ENCODE measurements at places on chromosomes 12 and 14.
A peak's percentile ranks its signal among the peaks of the same experiment; 100 is the strongest.

DNA sequence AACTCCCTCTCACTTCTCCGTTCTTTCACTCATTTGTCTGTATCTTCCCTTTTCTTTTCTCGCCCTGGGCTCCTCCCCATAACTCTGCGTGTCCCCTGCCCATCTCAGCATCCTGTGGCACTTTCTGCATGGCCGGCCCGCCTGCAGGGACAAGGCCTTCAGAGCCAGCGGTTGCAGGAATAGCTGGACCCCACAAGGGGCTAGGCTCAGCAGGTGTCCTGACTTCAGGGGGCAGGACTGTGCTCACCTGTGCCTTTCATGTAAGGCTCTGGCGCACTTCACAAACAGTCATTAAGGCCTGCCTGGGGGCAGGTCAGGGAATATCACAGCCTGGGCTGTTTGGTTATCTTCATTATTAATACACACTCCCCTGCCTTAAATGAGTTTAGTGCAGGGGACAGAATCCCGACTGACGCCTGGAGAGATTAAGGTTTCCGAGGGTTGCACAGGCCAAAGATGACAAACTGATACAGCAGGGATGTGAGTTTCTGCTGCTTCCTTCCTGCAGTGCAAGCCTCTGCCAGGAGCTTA, 768.8 kb upstream of the TBX3 start:
- DNase-seq: no peak

DNA sequence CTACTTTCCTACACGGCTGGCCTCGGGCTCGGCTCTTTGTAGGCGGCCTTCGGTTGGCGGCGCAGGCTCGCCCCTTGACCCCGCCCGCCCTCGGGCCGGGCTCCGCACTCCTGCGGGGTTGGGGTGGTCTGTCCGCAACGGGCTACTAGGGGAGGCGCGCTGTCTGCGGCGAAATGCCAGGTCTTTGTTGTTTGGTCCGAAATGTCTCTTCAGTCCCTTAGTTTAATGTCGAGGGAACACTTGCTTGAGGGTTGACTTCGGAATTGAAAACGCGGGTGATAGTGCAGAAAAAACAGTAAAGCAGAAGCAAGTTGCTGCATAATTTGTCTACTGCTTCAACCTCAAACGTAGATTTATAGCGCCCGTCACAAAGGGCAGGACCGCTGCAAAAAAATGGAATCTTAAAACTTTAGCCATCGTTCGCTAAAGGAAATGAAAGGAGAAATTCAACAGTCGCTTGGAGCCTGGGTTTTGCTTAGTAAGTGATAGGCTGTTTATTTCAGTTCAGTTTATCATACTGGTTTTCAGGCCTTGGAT, 390 bp downstream of the JKAMP start:
- no peak for DNase-seq

GRCh38 chr12:83313322-83313721, 626.6 kb downstream of the TMTC2 start:
- no peak for DNase-seq

DNA sequence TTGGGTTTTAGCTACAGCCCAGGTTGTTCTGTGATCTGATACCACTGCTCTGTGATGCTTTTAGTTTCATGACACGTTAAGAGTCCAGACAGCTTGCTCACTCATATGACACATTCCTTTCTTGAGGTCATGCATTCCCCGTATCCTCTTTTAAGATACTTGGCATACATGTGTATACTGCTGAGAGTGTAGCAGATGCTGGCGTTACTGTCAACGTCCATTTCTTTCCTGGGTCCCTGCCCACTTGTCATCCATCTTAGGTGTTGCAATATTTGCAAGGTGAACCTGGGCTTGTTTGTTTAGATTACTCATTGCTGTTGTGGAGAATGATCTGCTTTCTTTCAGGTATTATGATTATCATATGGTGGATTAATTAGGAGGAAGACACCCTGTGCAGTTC, 9.1 kb upstream of the EMP1 start:
- DNase-seq: no peak

DNA sequence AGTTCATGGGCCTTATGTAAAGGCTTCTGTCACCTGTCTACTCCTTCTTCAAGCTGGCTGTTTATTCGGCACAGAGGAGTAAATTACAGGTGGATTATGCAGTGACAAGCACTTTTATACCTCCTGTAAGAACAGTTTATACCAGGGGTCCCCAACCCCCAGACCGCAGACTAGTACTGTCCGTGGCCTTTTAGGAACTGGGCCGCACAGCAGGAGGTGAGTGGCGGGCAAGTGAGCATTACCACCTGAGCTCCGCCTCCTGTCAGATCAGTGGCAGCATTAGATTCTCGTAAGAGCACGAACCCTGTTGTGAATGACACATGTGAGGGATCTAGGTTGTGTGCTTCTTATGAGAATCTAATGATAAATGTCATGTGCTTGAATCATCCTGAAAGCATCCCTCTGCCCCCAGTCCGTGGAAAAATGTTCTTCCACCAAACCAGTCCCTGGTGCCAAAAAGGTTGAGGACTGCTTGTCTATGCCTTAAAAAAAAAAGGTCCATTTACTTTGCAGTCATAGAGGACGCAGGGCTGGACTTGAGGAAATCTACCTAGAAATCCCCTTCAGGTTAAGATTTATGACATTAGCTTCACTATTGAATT, 78.8 kb downstream of the ETV6 start:
- DNase-seq: no peak

DNA sequence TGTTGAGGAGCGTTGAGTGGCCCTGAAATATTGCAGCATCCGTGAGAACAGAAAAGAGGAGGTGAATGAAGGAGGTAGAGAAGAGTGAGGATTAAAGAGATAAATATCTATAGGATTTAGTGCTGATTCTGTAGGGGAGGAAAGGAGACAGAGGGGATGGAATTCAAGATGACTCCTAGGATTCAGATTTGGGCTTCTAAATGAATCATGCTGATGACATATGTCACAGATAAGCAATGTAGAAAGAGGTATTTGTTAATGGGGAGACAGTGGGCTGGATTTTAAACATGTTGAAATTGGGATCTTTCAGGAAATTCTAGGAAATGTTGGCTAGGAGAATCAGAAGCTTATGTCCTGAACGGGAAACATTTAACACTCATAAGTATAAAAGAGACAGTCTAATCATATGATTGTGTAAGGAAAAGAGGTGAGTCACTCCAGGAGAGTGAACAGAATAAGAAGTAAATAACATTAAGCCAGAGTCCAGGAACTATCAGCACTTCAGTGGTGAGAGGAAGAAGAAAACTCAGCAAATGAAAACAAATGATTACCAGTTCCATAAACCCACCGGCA, 58.1 kb upstream of the DIO2 start:
- no peak for DNase-seq

DNA sequence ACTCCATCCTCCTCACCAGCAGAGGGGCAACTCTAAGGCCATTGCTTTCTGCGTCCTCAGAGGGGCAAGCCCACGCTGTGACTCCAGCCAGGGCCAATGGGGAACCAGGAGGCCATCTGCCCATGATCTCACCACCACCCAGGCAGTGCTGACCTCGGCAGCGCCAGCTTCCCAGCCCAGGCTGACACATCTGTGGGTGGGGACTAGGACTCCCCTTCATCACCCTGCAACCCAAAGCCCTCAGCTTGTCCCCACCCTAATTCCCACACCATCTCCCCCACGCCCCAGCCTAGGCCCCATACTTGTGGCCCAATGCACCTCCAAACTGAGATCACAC, 58.6 kb downstream of the VWF start:
- DNase-seq: no peak

DNA sequence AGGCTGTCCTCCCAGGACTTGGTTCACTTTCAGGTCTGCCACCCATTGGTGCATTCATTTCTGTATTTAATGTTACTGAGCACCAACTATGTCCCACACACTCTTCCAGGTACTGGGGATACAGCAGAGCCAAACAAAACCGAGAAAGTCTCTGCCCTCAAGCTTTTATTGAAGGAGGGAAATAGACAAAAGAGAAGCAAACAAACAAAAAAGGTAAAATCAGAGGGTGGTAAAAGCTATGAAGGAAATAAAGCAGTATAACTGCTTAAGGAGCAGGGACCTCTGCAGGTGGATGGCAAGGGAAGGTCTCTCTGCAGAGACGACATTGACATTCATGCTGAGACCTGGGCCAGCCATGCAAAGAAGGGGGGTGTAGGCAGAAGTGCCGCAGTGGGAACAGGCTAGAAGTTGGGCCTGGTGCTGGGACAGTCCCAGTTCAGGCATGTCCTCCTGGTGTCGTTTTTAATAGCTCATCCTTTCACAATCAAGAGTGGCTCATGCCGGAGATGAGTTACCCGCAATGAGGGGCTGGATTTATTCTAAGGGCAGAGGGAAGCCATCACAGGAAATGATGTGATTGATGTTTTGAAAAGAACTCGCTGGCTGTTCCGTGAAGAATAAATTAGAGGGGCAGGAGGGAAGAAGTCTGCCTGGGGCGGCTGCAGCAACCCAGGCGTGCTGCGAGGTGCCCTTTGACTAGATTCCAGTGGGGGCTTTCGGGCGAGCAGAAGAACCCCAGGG, 72.8 kb downstream of the IRF2BPL start:
- DNase-seq: peak; percentile 75

DNA sequence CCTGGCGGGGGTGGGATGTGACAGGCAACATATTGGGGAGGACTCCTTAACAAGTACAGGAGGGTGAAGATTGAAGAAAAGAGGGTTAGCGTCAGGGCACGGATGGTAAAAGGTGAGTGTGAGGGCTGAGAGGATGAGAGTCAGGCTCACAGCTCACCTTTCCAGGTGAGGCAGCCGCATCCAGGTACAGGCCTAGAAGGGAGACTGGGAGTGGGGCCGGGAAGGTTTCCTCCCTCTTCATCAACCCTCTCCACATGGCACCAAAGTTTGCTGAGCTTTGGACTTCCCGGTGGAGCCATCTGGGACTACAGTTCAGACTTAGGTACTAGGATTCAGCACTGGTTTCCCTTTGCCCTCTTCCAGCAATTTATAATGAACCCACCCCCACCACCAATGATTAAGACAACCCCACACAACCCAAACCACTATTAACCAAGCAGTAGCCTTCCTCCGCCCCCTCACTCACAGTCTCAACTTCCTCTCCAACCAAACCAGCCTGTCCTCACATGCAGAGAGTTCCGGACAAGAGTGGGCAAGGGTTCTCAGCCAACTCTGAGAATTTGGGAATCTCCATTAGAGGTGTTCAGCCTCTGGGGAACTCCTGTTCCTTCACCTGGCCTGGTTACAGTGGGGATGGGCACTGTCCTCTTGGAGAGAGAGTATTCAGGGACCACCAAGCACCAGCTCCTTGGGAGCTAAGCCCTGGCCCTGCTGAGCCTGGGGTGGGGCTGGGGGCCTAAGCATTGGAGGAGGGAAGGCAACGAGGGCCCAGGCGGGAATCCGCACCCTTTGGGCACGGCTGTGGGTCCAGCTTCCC, 2.4 kb upstream of the HOXC4 start:
- no peak for DNase-seq

- DNase-seq: no peak
These were observed 31.4 kb downstream of the VWF start for GRCh38 chr12:6092784-6093722.

DNA sequence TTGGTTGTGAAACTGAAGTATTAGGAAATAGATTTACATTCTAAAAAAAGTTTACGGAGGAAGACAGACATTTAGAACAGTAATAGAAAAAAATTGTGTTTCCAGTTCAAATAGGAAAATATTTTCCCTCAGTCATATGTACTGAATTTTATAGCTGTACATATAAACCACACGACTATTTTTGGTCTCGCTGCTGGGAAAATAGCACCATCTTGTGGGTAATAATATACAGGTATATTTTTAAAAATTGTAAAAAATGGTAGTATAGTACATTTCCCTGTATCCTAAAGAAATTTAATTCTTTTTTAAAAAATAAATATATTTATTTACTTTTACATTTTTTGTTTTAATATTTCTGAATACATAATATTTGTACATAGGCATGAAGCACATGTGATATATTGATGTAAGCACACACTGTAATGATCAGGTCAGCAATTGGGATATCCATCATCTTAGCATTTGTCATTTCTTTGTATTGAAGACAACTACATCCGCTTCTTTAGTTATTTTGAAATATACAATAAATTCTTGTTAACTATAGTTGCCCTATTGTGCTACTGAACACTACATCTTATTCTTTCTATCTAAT, 168.6 kb downstream of the ALX1 start:
- DNase-seq: peak; percentile 34

DNA sequence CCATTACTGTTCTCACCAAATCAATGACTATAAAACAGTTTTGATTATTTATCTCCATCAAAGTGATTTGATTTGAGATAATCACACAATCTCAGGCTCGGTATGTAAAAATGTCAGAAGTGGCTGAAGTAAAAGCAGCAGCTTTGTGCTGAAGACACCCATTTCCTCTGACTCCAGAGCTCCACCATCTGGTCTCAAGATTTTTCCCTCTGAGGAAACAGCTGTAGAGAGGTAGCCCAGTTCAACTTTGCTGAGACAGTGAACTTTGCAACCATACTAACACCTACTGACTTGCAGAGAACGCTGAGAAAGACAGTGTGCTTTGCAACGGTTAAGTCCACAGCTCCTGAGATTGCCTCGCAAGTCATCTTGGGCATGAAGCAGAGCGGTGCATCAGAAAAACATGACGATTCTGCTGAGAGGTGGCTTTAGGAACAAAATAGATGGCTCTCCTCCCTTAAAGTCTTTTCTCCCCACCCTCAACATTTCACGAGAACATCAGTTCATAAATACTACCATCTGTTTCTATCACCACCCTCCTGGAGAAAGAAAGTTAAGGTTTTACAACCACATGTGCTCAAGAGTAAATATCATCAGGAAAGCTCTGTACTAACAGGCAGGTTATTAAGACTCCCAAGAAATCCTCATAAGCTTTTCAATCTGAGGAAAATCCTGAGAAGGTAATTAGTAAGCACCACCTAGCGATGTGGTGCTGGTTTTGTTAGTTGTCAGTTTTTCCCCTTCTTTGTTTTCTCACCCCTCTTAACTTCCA, 34.8 kb downstream of the HIGD1C start:
- DNase-seq: peak; percentile 11

DNA sequence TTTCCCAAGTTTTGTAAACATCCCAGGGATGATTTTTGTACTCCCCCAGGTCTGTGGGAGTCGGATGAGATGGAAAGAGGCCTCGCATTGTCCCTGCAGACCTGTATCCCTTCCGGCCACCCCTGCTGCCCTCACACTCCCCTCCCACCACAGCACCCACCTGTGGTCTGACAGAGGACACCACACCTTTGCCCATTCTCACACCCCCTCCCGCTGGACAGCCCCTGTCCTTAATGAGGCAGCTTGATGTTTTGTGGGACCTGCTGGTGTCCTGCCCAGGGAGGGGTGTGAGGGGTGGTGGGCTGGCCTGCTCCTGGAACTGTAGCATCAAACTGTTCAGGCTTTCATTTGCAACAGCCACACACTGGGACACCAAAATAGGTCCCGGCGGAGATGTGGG, 71.3 kb downstream of the EID3 start:
- DNase-seq: no peak

- DNase-seq: no peak
These were observed 22.9 kb downstream of the KRT18 start for GRCh38 chr12:52971679-52972329.

- no peak for DNase-seq
These were observed 34.9 kb downstream of the PDE3A start for GRCh38 chr12:20403230-20403629.

All from NCI-H2081 (cell line).